ENCODE measurements at places on chromosomes 12 and 14. TPM values are rescaled to one million over a fixed set of nuclear protein-coding genes. Genes with fewer than 3 reads are reported as not detected.

The TMEM30B gene
- total RNA-seq = 0.20 TPM

The PRH2 gene
- total RNA-seq = not detected

The CBLN3 gene
- total RNA-seq = 1.4 TPM

The TGM1 gene
- total RNA-seq = 1.1 TPM

The TBC1D30 gene
- total RNA-seq = not detected

The CCT2 gene
- 339 TPM for total RNA-seq

The GCH1 gene
- 1.2 TPM for total RNA-seq

The TRHDE gene
- 0.39 TPM for total RNA-seq

The KRT78 gene
- total RNA-seq = not detected

The RNU4-1 gene
- under 0.01 TPM for total RNA-seq

The KRT6A gene
- 0.78 TPM for total RNA-seq

The GLS2 gene
- total RNA-seq = under 0.01 TPM

The EPS8 gene
- 183 TPM for total RNA-seq

The CLEC2A gene
- not detected for total RNA-seq

The OR4E2 gene
- not detected for total RNA-seq

The CDH24 gene
- 3.3 TPM for total RNA-seq

The PRICKLE1 gene
- 14.0 TPM for total RNA-seq

The SLC17A8 gene
- under 0.01 TPM for total RNA-seq

The PTPRR gene
- total RNA-seq = not detected

The ADAMTS20 gene
- total RNA-seq = not detected

The ZC2HC1C gene
- total RNA-seq = 0.98 TPM

The GPR137C gene
- 0.59 TPM for total RNA-seq

The CDCA3 gene
- total RNA-seq = 36.4 TPM

The TSFM gene
- total RNA-seq = 16.6 TPM

The ZCRB1 gene
- total RNA-seq = 27.6 TPM
